ENCODE measurements at places on chromosomes 13 and 19.

- no peak overlapping the region for H3K27ac ChIP-seq
- DNase-seq = no peak
- no peaks in the 10 kb centered on the region for H3K27me3 ChIP-seq
- no peaks in the 10 kb centered on the region for H3K4me1 ChIP-seq
Observed at GRCh38 chr19:30375553-30376031, 3.4 kb downstream of the ZNF536 start.

DNA sequence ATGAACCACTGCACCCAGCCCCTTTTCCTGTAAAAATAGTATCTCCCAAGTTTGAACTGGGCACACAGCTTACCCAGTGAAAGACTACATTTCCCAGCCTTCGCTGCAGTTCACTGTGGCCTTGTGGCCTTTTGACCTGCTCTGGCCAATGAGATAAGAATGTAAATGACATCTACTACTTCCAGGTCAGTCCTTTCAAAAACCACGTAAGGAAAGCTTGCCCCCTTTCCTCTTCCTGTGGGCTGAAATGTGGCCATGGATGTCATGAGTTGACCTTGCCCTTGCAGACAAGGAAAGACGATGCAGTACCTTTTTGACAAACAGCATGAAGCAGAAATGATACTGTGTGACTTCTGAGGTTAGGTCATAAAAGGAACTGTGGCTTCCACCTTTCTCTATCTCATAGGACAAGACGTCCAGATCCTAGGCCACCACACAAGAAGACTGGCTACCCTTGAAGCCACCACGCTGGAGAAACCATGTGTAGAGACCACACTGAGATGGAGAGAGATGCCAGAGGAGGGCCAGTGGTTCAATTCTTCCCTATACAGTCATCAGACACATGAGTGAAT lies 19.9 kb downstream of the ACER1 start:
- no peak overlapping the region for H3K4me3 ChIP-seq
- no peaks in the 10 kb centered on the region for H3K27me3 ChIP-seq

DNA sequence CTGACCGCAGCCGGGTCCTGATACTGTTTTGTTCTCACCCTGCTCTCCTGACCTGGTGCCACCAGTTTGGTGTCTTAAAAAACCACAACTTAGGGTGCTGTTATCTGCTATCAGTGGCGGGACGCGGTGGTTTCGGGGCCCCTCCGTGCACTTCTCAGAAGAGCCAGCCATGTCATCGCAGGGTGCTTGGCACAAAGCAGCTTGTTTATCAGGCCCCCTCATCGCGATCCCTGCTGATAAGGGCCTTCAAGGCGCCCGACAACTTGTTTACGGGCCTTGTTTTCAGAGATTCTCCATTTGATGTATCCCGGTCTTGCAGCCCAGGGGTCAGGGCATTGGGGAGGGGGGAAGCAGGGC lies 58.1 kb upstream of the KLF2 start:
- no peaks in the 10 kb centered on the region for H3K27me3 ChIP-seq
- H3K36me3 ChIP-seq = no peaks in the 10 kb centered on the region
- H3K4me1 ChIP-seq = peaks cover 58% of the 10 kb centered on the region

- no peaks in the 10 kb centered on the region for H3K27me3 ChIP-seq
- peak overlapping the region; percentile 49 for H3K27ac ChIP-seq
- H3K4me3 ChIP-seq = peak overlapping the region; percentile 75
- DNase-seq = no peak
Observed at GRCh38 chr19:40663695-40664692, 26.5 kb downstream of the NUMBL start.

GRCh38 chr19:44112802-44113137 lies 429 bp upstream of the ZNF225 start:
- H3K4me3 ChIP-seq = peak overlapping the region; percentile 92
- H3K36me3 ChIP-seq = peaks cover 5% of the 10 kb centered on the region
- H3K27ac ChIP-seq = peak overlapping the region; percentile 30
- no peak for DNase-seq

- H3K27me3 ChIP-seq = no peaks in the 10 kb centered on the region
- H3K36me3 ChIP-seq = peaks cover 14% of the 10 kb centered on the region
- H3K4me3 ChIP-seq = peak overlapping the region; percentile 100
- H3K27ac ChIP-seq = peak overlapping the region; percentile 100
Observed at GRCh38 chr19:39408392-39409207, 2.0 kb downstream of the ZFP36 start.

GRCh38 chr19:43780706-43781525 lies at the start of gene KCNN4:
TSS of gene KCNN4 (minus strand) at chr19:43780973. CDS start at chr19:43780861, 112 bp downstream.
- H3K27ac ChIP-seq = peak within 1 kb of the TSS; percentile 67
- DNase-seq = no peak
- H3K36me3 ChIP-seq = no peaks in the 10 kb centered on the region

DNA sequence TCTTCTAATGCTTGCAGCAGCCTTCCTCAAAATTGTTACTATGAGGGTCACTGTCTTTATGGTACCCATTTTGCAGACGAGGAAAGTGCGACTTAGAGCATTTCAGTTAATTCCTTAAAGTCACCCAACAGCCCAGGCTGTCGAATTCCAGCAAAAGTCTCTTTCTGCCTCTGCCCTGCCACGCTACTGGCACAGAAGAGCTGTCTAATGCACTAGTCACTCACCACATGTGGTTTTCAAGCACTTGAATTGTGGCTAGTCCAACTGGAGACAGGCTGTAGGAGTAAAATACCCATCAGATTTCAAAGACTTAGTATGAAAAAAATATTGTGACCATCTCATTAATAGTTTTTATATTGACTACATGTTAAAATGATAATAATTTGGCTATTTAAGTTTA lies 1.7 kb downstream of the FPR1 start:
- H3K4me3 ChIP-seq = no peak overlapping the region
- no peaks in the 10 kb centered on the region for H3K4me1 ChIP-seq
- DNase-seq = no peak
- H3K27me3 ChIP-seq = no peaks in the 10 kb centered on the region
- no peaks in the 10 kb centered on the region for H3K36me3 ChIP-seq

DNA sequence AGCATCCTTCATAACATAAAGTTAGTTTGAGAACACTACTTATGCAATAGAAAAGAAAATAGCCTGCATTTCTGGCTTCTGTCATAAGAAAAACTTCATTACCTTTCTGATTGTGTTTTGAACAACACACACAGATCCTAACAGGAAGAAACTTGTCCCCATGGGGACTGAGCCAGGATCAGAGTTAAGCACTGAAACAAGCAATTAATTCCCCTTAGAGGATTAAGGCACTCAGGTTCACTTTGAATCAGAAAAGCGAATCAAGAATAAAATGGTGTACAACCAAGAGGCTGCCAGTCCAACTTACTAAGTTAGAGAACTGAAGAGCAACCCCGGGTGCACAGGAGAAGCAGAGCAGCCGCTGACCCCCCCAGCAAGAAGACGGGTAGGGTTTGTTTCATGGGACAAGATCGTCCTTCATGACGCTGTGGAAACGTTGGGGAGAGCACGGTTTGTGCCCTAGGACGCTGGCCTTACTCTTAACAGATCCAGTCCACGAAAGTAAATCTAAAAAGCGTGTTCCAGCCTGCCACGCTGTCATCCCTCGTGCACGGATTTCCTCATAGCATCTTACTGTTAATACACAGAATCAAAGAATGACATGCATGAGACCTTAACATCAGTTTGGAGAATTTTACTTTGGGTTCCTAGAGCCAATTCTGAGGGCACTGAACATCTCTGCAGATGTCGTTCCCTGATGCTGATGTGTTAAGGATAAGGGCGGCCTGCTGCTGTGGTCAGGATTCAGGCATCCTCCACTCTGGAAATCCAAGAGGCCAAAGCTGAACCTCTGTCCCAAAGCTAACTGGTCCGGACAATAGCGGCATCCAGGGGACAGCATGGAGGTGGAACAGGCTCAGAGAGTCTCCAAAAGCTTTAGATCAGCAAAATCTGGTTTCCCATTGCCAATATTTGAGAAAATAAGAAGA lies 46.4 kb downstream of the GGACT start:
- H3K4me1 ChIP-seq = peaks cover 28% of the 10 kb centered on the region
- no peak overlapping the region for H3K27ac ChIP-seq
- no peak overlapping the region for H3K4me3 ChIP-seq

GRCh38 chr19:51786646-51787494 lies 8.1 kb upstream of the FPR3 start:
- H3K27me3 ChIP-seq = no peaks in the 10 kb centered on the region
- H3K4me3 ChIP-seq = no peak overlapping the region
- DNase-seq = no peak
- H3K4me1 ChIP-seq = no peaks in the 10 kb centered on the region
- H3K27ac ChIP-seq = no peak overlapping the region
- H3K36me3 ChIP-seq = no peaks in the 10 kb centered on the region

- DNase-seq = no peak
- H3K36me3 ChIP-seq = peaks cover 17% of the 10 kb centered on the region
- no peaks in the 10 kb centered on the region for H3K27me3 ChIP-seq
- peaks cover 41% of the 10 kb centered on the region for H3K4me1 ChIP-seq
- H3K4me3 ChIP-seq = no peak overlapping the region
- H3K27ac ChIP-seq = peak overlapping the region; percentile 26
Observed at GRCh38 chr19:7393459-7393858, 44.7 kb downstream of the ARHGEF18 start.

GRCh38 chr19:44107751-44108150 lies 5.4 kb upstream of the ZNF225 start:
- no peak overlapping the region for H3K27ac ChIP-seq
- H3K4me3 ChIP-seq = no peak overlapping the region
- peaks cover 9% of the 10 kb centered on the region for H3K4me1 ChIP-seq
- peaks cover 14% of the 10 kb centered on the region for H3K36me3 ChIP-seq
- no peak for DNase-seq
- no peaks in the 10 kb centered on the region for H3K27me3 ChIP-seq

DNA sequence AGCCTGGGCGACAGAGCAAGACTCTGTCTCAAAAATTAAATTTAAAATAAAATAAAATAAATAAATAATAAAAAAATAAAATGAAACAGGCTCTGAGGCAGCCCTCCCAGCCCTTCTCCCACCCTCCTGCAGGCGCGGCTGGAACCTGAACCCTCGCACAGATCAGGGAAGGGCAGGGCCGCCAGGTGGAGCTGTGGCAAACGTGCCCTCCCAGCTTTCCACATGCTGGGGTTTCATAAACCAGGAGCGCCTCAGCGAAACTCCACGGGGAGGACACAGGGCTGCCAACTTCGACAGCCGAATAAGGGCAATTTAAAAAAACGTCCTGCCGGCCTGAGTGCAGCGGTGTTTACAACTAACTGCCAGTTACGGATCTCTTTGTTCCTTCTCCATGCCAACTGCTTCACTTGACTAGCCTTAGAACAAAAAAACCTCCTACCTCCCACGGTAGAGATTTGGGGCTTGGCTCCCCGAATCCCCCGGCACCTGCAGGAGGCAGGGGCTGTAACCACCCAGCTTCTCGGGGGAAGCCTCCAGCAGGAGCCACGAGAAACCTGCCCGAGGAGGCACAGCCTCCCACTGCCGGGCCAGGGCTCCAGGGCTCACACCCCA lies 15.9 kb downstream of the ZNF787 start:
- H3K36me3 ChIP-seq = peaks cover 17% of the 10 kb centered on the region
- DNase-seq = peak; percentile 25
- peaks cover 9% of the 10 kb centered on the region for H3K4me1 ChIP-seq
- H3K27ac ChIP-seq = no peak overlapping the region
- H3K27me3 ChIP-seq = no peaks in the 10 kb centered on the region

GRCh38 chr19:2337329-2337707 lies 8.8 kb downstream of the SPPL2B start:
- H3K4me1 ChIP-seq = peaks cover 2% of the 10 kb centered on the region
- no peak overlapping the region for H3K27ac ChIP-seq
- peak; percentile 35 for DNase-seq
- H3K4me3 ChIP-seq = no peak overlapping the region
- no peaks in the 10 kb centered on the region for H3K36me3 ChIP-seq
- H3K27me3 ChIP-seq = no peaks in the 10 kb centered on the region

DNA sequence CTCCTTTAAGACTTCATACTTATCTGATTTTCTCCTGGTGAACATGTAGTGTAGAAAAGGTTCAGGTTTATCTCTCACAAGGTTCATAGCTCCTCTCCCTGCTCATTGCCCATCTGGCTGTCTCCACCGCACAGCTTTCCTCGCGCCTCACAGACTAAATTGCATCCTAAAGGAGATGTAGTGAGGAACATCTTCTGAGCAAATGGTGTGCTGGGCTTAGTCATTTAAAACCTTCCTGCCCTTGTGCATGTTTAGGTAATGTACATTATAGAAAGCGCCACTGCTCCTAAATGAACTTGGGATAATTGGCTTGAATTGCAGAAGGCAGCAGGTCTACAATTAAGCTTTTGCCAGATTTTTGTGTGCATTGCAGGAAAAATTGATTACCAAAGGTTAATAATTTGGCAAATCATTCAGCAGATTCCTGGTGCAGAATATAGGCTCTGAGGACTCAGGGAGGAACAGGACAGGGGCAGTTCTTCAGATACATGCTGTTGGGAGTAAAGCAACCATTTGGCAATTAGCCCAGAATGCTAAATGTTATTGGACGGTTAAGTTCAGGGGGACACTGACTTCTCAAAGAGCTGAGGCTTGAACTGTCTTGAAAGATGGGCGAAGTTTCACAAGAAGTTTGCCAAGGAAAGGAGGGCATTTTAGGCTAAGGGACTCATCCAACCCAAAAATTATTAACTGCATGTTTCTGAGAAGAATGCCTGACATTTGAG lies 108.4 kb upstream of the CLDN10 start:
- no peaks in the 10 kb centered on the region for H3K36me3 ChIP-seq
- H3K4me3 ChIP-seq = no peak overlapping the region
- no peak overlapping the region for H3K27ac ChIP-seq
- H3K27me3 ChIP-seq = no peaks in the 10 kb centered on the region

DNA sequence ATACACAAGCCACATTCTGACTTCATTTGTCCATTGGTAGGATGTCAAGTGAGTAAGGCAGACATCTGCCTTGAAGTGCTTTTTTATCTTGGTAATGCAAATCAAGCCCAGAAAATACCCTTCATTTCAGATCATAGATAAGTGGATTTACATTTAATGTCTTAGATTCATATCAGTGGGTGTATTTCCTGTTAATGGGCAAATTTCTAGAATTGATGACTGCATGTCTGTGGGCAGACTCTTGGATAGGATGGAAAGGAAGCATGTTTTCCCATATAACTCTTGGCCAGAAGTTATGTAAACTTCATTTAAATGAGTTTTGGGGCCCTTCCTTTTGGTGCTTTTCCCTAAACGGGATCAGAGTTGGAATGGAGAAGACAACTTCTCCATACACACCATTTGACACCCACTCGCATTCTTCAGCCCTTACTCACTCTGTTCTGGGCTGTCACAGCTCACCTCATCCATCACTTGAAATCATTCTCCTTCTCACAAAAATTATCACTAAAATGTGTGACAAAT lies 154.6 kb downstream of the FLT1 start:
- no peaks in the 10 kb centered on the region for H3K4me1 ChIP-seq
- no peak overlapping the region for H3K4me3 ChIP-seq
- no peak for DNase-seq
- H3K36me3 ChIP-seq = no peaks in the 10 kb centered on the region
- H3K27ac ChIP-seq = no peak overlapping the region

DNA sequence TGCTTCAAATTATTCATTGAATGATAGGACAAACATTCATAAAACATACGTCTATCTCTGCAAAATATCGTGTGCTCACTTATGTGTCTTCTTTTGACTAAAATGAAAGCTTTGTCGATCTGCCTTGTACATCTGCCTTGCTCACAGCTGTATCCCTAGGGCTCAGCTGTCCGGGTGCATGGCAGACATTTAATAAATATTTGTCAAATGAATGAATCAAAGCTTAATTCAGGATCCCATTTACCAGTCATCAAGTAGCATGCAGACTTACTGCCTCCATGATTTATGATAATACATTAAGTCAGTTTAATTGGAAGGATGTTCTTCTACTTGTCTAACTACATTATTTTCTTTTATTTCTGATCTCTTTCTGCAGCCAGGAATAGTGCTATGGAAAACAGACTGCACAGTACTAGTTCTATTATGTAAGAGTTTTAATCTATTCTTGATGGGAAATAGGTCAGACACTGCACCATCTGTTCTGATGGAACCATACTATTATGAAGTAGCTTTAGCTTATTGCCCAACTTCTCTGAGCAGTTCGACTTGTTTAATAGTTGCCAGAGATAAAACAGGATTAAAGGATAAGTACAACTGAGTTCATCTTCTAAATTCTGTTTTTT lies 13.2 kb downstream of the SLC46A3 start:
- no peak overlapping the region for H3K27ac ChIP-seq
- no peak for DNase-seq
- H3K36me3 ChIP-seq = peaks cover 25% of the 10 kb centered on the region
- H3K4me1 ChIP-seq = no peaks in the 10 kb centered on the region
- H3K27me3 ChIP-seq = no peaks in the 10 kb centered on the region
